Progenitor cell of endocrine pancreas (in vitro differentiated cells): ENCODE measurements at places on chromosomes 6 and 20.

- DNase-seq = no peak
Observed at GRCh38 chr6:107511511-107511993, 21.6 kb downstream of the SOBP start.

DNA sequence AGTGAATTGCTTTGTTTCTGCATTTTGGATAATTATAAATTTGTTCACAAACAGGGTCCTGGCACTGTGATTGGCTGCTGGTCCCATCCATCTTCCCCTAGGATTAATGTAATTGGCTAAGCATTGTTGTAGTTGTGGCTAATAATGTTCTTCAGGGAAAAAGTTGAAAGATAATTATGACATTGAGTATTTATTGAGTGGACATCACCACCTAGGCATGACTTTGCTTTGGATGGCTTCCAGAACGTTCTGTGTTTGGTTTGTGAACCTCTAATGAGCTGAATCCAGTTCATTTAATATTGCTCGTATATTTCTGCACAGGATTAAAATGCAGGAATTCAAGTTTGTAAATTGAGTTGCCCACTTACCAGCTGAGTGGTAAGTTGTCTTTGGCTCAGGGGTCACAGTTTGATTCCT, 55.1 kb downstream of the ARID1B start:
- no peak for DNase-seq

DNA sequence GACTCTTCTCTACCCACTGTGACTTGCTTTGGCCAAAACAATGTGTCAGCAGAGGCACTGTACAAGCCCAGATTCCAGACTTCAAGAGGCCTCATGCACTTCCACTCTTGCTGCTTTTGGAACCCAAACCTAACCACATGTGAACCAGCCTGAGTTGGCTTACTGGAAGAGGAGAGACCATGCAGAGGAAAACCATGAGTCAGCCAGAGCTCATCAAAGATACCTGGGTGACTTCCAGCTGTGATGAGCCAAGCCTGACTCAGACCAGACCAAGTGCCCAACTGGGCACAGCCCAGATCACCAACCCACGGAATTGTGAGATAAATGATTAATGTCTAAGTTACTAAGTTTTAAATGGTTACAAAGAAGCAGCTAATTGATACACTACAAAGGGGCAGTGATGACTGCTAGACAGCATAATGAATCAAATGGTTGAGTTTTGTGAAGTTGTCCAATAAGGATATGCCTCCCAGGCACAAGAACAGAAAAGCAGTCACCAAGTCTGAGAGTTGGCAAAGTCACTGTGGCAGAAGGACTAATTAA, 16.2 kb upstream of the BEND6 start:
- no peak for DNase-seq

DNA sequence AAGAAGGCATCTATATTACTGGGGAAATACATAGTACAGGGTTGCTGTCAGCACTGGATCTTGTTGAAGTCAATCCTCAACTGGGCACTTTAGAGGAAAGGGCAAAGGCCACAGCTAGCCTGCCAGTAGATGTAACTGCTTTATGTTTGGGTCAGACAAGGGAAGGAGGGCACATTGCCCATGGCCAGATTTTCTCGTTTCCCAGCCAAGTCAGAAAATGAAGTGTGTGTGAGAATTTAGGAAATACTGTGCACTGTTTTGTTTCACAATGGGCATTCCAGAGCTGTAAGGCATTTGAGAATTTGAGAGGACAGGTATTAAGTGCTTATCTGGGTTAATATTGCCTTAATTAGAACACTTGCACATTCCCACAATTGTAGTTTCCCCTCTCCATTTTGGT, 183.9 kb upstream of the MCHR2 start:
- DNase-seq = no peak

- no peak for DNase-seq
Observed at GRCh38 chr20:7798176-7798575, 142.1 kb downstream of the HAO1 start.

GRCh38 chr6:33289784-33290315, 449 bp downstream of the PFDN6 start:
- DNase-seq = no peak

- DNase-seq = no peak
Observed at GRCh38 chr6:136921381-136921935, 643 bp upstream of the SLC35D3 start.
